Midbrain (tissue), 1 donor: ENCODE measurements at places on chromosomes 3 and 15.

DNA sequence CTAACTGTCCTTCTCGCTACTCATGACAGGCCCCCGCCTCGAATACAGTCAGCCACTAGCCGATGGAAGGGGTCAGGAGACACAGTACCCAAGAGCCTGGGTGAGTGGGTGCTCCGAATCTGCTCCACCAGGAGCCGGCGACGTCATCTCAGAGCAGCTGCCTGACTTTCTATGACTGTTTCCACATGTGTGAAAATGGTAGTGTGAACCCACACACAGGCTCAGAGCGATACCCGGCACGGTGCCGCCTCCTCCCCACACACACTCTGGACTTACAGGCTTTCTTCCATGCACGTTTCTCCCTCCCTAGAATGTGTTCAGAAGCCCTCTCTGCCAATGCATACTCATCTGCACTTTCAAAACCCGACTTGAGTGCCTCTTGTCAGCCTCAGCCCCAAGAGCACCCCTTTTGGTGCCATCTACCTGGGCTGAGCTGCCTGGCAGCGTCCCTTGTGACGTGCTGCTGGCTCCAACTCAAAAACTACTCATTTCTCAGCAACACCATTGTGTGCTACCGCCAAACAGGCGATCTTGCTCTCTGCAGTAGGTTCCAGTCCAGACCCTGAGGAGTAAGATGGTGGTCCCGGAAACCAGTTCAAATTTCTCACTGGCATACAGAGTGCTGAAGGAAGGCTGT lies 29.7 kb downstream of the VGLL4 start:
- DNase-seq: no peak

- DNase-seq: no peak
These were observed 22.2 kb downstream of the CCDC39 start for GRCh38 chr3:180657094-180657493.

DNA sequence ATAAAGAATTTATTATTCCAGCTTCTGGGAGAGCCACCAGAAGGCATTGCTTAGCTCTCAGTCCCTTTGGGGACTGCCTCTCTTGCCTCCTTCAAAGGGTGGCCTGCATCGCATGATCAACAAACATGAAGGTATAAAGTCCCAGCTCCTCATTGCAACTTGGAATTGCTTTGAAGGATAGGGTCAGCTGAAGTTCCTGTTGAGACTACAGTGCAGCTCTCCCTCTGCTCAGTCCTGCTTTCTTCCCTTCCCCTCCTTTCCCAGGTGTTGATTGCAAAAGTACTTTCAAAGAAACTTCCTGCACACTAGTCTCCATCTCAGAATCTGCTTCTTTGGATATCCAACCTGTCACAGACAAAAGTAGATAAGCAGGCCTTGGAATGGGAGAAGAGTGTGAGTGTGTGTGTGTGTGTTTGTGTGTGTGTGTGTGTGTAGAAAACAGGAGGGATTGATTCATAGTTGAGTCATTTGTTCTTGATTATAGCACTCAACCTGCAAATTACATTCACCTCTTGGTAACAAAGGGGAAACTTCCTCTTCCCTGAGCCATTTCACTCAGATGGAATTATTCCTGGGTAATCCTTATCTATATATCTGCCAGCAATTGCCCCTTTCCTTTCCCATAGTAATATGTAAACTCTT lies 13.7 kb downstream of the CCR8 start:
- DNase-seq: no peak

DNA sequence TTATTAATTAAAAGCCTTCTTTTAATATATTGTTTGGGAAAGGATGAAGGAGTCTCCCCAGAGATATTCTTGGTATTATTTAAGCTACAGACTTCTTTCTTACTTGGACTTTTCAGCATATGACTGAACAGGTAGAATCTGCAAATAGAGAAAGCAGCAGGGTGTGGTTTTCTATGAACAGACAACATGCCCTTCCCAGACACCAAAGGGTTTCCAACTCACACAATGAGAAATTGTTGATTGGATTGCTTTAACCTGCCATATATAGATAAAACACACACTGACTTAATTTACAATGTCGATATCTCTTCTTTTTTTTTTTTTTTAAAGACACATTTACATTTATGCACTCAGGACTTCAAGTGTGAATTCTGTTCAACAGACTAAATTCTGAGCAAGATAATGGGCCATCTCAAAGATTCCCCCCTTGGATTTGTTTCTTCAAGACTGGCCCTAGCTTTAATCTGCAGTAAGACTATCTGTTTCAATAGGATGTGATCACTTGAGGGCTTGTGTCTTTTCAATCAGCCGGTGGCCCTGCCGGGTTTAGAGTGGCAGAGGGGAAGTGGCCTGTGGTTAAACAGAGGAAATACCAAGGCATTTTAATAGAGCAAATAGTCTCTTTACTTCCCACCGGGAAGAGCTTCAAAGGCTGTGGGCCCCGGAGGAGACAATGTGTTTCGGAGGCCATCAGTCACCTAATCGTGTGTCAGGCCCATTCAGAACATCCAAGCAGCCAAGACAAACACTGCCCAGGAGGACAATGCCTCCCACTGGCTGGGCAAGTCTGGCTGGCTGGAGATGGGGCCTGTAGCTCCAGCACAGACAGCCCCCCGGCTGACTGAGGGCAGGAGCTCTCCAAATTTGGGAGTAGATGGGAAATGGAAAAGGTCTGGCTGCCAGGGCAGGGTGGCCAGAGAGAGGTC lies 6.1 kb downstream of the IL17RD start:
- DNase-seq: no peak

- no peak for DNase-seq
These were observed 58.4 kb downstream of the NME9 start for GRCh38 chr3:138271189-138271794.

DNA sequence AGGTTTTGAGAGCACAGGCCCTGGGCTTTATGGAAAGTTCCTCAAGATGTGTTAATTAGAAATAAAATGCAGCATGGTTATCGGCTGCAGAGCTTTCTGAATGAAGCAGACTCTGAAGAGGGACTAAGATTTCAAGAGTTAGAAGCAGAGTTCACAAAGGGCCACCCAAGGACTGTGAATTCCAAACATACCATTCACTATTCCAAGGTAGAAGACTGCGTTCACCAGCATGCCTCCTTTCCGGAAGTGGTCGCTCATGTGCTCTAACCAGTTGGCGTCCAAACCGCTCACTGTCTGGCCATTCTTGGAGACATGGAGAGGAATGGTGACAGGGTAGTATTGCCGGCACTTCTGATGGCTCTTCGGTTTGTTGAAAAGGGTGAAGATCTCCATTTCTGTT lies 104.9 kb downstream of the OXNAD1 start:
- DNase-seq: no peak

DNA sequence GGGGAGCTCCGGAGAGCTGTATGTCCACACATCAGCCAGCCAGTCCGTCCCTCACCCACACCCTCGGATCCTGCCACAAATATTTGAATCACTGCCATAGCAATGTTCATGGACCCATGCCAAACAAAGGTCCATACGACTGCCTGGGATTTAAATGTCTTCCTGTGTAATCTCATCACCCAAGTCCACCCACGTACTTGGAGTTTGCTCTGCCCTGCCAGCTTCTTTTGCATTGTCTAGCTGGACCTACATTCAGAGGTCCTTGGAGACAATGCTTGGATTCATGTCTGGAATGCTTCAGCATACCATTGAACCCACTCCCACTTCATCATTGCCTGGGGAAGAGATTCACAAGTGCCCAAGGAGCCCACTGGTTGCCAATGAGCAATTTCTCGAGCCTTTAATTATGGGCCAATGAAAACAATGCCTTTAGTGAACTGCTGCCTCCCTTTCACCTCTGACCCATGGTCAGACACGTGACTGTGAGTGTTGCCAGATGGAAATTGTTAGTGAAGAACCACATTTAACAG lies 90.4 kb upstream of the PHLDB2 start:
- no peak for DNase-seq

- DNase-seq: peak; percentile 47
These were observed 9.2 kb upstream of the ACSBG1 start for GRCh38 chr15:78243491-78243941.

DNA sequence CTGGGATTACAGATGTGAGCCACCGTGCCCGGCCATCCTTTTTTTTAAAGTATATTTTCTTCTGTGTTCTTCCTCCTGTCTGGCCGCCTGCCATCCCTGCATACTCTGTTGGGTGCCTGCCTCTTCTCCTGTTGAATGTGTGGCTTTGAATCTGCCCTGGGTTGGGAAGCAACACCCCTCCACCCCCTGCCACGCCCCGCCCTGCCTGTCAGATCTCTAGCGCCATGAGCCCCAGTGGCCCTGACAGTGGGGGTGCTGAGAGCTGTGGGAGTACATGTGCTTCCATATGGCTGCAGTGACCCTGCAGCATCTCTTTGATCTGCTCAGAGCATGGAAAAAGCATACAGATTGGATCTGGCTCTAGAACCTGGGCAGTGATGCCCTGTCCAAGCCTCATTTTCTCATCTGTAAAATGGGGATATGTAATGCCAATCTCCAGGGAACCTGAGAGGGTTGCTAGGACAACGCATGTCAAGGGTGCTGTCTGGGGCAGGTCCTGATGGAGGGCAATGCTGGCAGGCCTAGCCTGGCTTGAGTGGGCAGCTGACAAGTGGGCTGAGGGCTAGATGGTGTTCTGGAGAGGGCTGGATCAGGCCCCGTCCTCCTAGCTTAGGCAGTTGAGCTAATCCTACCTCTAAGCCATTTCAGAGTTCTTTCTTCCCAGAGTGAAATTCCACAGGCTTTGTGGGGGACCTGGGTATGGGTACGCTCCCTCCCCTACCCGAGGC lies 23.9 kb downstream of the CCDC13 start:
- DNase-seq: no peak

DNA sequence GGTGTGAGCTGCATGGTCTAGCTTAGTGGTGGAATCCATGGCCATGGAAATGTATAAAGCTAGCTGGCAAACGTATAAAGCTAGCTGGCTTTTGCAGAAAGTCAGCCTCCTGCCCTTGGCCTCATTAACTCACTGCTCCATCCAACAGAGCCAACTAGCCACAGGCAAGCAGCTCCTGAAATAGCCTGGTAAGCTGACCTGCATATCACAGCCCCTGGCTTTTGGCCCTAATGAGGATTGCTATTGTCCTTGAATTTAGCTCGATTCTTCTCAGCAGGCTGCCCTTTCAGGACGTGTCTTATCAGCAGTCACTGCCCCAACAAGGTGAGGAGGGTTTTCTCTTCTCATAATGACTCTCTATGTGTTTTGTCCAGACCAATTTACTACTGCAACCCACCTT lies 446.8 kb downstream of the WDR72 start:
- DNase-seq: no peak

GRCh38 chr15:63049783-63050371 lies 7.3 kb downstream of the TPM1 start:
- DNase-seq: no peak

- peak; percentile 89 for DNase-seq
These were observed 37.7 kb downstream of the SENP8 start for GRCh38 chr15:72155635-72156616.

DNA sequence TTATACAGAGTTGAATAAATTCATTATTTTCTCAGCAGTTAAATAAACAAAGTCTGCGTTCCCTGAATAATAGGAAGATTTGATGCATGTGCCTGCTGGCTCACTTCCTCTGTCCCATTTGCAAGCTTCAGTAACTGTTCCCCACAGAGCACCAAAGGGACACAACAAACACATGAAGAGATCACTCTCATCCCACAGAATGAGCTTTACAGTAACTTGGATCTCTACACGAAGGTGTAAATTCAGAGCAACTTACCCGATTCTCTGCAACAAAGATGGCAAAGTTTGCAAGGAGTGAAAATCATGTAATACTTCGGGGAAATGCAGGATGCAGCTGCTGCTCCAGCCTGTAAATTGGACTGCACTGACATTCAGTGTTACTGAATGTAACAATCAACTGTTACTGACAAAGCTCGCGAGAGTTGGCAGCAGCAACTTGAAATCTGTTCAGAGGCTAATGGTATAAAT lies at the start of gene BCHE:
Gene BCHE (minus strand): TSS at position 366 of the 468 bp plus-strand sequence. CDS start 6,390 bp downstream, outside the sequence.
- peak; percentile 70 for DNase-seq

GRCh38 chr15:27459836-27460235 lies 488.9 kb downstream of the GABRG3 start:
- no peak for DNase-seq

GRCh38 chr3:72617424-72618024 lies 230.7 kb downstream of the SHQ1 start:
- DNase-seq: no peak

- DNase-seq: no peak
These were observed 77.9 kb downstream of the NTRK3 start for GRCh38 chr15:88178631-88179030.

DNA sequence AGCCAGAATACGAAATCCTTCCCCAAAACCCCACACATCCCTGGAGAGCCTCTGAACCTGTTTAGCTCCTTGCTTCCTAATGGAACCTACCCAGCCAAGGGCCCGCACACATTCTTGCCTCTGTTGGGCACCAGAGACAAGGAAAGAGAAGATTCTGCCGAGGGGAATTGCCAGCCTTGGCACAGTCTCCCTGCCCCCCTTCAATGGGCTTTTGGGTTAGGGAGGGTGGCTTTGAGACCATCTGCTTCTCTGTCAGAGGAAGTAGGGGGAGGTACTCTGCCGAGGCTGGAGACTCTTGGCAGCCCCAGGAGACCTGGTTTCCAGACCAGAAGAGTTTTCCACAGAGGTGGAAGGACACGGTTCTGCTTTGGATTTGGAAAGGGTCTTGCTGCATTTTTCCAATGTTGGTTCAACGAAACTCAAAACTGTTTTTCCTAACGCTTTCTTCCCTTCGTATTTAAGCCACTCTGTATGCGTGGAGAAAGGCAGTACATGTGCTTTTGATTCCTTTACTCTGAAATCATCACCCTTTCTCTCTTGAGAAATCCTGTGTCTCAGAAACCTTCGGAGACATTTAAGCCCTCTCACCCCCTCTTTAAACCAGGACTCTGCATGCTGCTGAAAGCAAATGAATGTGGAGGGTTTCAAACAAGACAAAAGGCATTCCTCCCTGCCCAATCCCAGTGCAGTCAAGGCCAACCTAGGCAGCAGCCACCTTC lies 78.8 kb upstream of the PRR23C start:
- no peak for DNase-seq

- DNase-seq: no peak
These were observed 60.0 kb upstream of the CRTC3 start for GRCh38 chr15:90469723-90470122.

DNA sequence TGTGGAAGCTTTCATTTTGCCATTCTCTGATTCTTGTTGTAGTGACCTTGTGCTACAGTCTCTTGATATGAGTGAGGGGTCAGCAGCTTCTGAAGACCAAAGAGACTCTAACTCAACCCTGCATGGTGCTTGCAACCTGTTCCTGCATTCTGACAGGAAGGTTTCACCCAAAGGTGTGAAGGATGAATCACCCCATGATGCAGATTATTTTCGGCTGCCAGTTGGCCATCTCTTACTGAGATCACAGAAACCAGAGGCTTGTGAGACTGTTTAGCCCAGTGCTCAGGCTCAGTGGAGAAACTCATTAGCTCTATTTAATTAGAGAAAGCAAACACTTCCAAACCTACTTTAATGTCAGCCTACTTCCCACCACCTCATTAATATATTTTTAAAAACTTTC lies 29.2 kb upstream of the TPRG1 start:
- DNase-seq: no peak

DNA sequence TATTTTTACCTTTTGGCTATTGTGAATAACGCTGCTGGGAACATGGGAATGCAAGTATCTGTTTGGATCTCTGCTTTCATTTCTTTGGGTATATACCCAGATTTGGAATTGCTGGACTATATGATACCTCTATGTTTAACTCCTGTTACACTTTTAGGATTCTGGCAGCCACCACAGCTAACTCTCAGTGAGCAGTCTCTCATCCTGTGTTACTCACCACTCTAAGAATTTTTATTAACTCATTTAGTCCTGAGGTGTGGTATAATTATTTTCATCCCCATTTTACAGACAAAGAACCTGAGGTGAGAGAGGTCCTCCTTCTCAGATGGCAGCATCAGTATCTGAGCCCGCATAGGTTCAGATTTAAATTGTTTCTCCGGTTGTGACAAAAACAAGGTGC lies 1.1 kb downstream of the SPATA12 start:
- no peak for DNase-seq
